ENCODE measurements at places on chromosomes 3 and 15.

DNA sequence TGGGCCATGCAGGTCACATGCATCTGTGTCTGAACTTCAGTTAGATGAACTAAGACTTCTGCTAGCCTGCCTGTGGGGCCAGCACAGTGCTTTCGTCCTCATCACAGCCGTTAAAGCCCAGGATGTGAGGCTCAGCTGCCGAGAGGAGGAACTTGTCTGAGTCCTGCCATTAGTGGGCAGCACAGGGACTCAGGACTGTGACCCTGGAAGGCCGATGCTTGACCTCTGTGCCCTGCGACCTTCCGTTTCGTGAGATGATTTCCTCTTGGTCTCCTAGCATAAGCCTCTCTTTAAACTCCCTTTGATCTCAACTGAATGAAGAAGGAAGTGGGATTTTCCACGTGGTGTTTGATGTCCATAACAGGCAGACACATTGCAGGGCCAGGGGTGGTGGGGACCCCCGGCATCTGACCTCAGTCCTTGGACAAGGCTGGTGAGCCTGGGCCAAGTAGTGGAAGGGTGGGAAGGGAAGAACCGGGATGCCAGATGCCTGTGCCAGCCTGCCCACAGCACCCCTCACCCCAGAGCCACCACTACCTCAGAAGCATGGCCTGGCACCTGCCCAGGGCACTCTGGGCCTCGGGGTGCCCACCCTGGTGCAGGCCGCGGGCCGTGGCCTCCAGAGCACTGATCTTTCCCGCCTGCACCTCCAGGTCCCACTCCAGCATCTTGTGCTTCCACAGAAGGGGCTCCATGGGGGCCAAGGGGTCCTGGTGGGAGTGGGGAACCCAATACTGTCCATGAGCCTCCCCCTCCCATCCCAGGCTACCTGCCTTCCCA lies 21.6 kb downstream of the PLA2G4B start:
- DNase-seq = no peak

DNA sequence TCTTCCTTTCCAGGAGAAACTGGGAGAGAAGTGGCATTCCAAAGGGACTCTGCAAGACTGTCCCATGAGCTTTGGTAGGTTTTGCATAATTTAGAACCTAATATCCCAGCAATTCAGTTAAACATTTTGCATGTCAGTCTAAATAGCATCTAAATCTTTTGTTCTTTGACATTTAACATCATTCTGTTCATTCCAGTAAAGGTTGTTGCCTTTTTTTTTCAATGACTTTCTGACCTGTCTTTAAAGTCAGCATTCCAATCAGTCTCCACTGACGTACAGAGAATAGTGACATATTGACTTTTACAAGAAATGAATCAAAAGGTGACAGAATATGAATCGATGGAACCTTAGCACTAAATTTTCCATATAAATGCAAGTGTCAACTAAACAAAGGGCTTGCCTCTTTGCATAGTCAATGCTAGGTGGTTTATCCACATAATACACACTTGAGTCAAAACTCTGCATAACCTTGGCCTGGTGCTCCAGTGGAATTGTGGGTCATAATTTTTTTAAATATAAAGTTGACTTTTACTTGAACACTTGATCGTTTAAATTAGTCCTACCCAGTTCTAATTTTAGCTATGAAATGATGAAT lies 370.1 kb downstream of the CNTN6 start:
- no peak for DNase-seq

DNA sequence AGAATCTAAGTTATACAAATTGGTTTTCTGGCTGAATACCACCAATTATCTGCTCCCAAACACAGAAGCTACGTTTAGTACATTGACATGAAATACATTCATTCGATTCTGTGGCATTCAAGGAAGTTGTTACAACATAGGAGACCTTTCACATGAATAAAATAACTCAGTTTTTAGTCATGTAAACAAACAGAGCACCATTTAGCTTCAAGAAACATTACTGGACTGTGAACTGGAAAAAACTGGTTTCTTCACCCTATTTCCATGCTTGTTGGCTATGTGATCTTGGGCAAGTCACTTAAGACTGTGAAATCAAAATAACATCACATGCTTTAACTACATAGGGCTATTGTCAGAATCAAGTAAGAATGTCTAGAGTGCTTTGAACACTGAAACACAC lies 46.2 kb downstream of the NRG4 start:
- DNase-seq = no peak

DNA sequence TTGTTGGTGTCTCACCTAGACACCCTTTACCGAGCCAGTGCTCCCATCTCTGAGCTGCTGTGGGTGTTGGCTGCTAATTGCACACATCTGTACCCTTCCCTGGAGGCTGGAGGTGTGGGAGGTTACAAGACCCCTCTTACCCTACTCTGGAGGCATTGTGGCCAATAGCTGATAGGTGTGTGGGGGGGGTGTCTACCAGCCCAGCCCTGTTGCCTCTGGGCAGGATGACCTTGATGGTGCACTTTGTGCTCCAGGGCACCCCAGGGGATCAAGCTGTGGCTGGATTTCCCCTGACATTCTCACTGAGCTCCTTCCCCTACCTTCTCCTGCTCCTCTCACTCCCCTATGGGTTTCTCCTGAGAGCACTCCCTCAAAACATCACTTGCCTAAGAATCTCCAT lies 104.7 kb upstream of the ADPGK start:
- no peak for DNase-seq

DNA sequence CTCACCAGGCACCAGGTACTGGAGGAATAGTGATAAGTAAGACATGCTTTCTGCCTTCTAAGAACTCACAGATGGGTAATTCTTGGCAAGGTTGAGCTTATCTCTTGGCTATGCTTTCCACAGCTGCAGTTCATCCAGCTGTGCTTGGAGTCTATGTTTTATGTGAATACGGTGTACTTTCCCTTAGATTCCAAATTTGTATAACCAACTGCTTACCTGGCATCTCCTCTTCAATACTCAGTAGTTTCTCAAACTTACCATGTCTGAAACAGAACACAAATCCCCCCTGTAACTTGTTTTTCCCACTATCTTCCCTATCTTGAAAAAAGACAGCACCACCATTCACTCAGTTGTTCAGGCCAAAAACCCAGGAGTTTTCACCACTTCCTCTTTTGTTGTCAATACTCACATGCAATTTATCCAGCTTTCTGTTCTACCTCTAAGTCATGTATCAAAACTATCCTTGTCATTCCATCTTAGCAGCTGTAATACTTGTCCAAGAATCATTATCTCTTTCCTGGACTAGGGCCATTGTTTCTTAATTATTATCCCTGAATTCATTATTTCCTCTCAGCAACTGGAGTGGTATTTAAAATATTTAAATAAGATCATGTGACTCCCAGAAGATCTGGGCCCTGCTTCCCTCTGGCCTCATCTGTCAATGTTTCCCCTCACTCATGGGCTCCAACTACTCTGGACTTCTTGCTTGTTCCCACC lies 32.6 kb downstream of the COL6A5 start:
- DNase-seq = no peak

DNA sequence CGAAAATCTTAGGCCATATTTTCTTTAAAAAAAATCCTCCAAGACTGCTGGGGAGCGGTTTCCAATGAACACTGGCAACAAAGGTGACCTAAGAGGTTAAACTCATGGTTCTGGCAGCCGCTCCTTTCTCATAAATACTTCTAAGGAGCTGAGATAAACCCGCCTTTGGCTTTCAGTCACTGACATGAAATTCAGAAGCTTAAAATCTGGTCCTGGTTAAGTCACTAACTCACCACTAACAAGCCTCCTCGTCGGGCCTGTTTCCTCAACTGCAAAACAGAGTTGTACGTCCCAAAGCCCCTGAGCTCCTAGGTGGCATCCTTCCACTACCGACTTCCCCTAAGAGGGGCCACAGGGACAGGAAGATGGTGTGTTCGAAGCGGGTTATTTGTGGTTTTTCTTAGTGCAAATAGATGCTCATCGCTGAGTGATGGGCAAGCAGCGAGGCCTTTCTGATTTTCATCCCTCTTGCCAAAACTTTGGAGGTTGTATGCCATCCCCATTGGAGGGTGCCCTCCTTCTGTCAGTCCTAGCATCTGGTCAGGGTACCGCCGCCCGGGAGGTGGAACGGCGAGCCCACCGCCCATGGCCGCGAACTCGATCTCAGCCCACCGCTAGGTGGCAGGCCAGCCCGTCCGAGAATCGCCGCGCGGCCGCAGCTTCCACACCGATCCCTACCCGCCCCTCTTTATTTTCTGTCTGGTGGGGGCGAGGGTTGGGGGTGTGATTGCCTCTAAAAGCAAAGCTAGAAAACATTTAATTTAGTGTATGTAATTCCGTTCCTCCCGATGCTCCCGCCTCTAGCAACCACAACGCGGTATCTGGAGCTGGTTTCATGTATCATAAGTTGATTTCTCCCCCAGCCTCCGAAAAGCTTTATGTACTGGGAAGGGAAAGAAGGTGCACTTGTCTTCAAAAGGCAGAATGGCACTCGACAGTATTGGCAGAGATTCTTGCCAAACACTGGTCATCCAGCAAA lies 4.6 kb downstream of the BCL6 start:
- peak; percentile 65 for DNase-seq

GRCh38 chr15:59278120-59278519 lies 71.5 kb downstream of the LDHAL6B start:
- no peak for DNase-seq

- no peak for DNase-seq
Observed at GRCh38 chr3:173584838-173585831, 187.6 kb downstream of the NLGN1 start.

DNA sequence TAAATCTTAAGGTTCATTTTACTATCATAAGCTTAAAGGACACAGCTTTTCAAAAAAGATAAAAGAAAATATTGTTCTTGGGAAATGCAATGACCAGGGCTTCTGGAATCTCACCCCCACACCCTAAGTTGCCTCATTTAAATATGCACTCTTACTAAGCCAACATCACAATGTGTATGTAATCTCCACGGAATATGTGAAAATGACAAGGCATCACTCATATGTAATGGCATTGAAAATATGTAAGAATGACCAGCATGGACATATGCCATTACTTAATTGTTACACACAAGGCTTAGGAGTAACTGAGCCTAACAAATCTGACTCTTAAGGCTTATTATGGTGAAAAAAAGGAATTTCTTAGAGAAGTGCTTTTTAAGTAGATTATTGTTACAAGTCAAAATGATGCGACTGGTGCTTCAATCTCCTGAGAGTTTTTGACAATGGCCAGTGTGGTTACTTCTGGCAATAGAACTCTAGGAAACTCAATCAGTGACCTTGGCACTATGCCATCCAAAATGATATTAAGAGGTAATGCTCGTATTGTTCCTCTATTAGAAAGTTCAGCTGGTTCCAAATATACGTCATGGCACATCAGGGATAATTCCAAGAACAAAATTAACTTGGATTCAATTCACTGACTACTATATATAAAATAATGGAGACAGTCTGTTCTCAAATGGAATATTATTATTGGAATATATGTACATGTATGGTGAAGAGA lies 290.0 kb upstream of the PLSCR5 start:
- DNase-seq = no peak

GRCh38 chr3:146966124-146966523 lies 361.0 kb upstream of the PLSCR5 start:
- DNase-seq = no peak

GRCh38 chr15:48625126-48625525 lies 20.4 kb downstream of the FBN1 start:
- DNase-seq = no peak
